ENCODE measurements at places on chromosomes 3 and 15.

DNA sequence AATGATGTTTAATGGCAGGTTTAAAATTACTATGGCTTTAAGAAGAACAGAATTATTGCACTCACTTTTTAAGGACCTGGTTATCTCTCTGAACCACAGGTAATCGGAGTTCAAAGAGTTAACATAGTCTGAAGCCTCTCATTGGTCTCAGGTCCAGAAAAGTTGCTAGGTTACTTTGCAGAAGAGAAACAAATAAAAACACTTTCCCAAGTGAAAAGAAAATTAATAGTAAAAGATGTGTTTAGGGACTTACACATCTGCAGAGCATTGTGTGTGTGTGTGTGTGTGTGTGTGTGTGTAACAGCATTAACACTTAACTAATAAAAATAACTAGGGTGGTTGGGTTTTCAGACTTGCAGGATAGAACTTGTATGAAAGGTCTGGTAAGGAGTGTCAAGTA, 1.0 kb downstream of the MASP1 start:
- peak; percentile 44 for DNase-seq

GRCh38 chr15:98651036-98651481, 2.7 kb downstream of the IGF1R start:
- DNase-seq = peak; percentile 53

- no peak for DNase-seq
Observed at GRCh38 chr3:45776301-45776595, 20.1 kb downstream of the SLC6A20 start.

DNA sequence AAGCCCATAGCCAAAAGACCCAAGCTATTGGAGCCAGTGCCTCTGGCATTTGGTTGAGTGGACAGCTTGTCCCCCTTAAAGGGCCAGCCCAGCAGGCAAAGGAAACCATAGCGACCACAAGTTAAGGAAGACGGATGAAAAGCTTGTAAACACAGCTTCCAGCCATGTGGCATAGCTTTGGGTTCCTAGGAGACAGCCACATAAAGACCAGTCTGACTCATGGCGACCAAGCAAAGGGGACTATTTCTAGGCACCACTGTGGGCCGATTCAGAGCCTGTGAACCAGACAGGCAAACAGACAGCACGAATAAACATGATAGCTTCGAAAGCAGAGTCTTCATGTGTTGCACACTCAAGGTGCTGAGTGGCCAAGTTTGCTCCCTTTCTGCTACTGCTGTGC, 30.5 kb upstream of the SRGAP3 start:
- DNase-seq = peak; percentile 23

GRCh38 chr3:196969660-196970546, 1.3 kb upstream of the PIGZ start:
- no peak for DNase-seq

- DNase-seq = no peak
Observed at GRCh38 chr3:107664614-107665013, 141.9 kb downstream of the BBX start.

GRCh38 chr3:100333970-100334487, 528 bp upstream of the NIT2 start:
- no peak for DNase-seq

DNA sequence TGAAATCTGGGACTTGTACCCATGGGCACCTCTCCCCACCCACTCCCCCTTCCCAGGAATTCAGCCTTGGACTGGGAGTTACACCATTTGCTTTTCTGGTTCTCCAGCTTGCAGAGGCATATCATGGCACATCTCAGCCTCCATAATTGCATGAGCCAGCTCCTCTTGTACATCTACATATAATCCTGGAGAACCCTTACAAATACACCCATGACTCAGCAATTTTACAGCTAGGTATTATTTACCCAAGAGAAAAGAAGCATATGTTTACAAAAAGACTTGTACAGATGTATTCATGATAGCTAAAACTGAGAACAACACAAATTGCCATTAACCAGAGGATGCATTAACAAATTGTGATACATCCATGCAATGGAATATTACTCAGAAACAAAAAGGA, 58.4 kb downstream of the RPLP1 start:
- DNase-seq = no peak

DNA sequence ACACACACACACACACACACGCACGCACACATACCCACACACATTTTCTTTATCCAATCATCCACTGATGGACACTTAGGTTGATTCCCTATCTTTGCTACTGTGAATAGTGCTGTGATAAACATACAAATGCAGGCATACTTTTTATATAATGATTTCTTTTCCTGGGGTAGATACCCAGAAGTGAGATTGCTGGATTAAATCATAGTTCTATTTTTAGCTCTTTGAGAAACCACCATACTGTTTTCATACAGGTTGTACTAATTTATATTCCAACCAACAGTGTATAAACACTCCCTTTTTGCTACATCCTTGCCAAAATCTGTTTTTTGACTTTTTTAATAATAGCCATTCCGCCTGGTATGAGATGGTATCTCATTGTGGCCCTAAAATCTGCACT, 94.5 kb upstream of the GK5 start:
- no peak for DNase-seq

GRCh38 chr3:112519424-112520001, 20.2 kb upstream of the BTLA start:
- DNase-seq = peak; percentile 77

DNA sequence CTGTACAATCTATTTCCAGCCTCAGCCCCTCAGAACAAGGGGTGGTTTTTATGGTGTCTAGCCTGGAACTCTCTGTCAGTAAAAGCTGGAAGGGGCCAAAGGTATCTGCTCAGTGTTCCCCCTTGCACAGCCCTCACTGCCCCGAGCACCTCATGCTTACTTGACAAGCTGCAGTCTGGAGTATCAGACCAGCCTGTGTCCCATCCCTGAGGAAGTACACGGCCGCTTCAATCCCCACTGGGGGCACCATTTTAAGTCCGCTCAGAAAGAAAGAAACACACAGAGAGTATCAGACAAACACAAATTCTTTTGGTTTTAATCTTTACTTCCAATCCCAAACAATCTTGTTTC, 32.4 kb downstream of the UMPS start:
- no peak for DNase-seq

GRCh38 chr3:41464401-41464800, 265.1 kb downstream of the CTNNB1 start:
- peak; percentile 87 for DNase-seq

DNA sequence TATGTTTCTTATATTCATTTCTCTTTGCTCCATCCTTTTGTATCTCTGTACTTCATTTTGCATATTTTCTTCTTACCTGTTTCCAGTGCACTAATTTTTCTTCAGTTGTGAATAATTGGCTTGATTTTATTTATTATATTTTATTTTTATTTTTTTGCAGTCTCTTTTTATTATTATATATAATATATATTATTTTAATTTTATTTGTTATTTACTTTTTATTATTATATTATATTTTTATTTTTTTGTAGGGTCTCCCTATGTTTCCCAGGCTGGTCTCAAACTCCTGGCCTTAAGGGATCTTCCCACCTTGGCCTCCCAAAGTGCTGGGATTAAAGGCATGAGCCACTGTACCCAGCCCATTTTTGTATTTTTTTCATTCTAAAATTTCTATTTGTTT, 213.1 kb upstream of the TSC22D2 start:
- DNase-seq = no peak

DNA sequence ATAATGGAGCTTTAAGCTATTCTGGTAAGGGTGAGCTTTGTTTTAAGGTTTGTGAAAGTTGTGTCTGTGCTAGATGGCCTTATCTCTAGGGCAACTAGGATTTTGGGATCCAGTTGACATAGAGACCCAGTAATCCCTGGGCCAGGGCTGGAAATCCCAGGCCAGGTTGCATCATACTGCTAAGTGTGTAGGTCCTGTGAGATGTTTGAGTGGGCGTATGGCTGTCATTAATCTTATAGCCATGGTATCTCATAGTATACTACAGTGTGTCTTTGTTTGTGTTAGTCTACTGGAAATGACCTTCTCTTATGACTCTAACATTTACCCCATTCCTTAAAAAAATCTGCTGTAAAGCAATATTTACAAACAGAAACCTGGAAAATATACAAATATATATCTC, 151.4 kb downstream of the CACNA2D3 start:
- no peak for DNase-seq

- no peak for DNase-seq
Observed at GRCh38 chr15:51094606-51095569, at the start of gene TNFAIP8L3. Gene TNFAIP8L3, minus strand, starts transcription at chr15:51094906. Its CDS starts 311 bp downstream, at chr15:51094595.

- peak; percentile 79 for DNase-seq
Observed at GRCh38 chr3:52428151-52429005, 16.5 kb downstream of the SEMA3G start.

- DNase-seq = peak; percentile 1
Observed at GRCh38 chr15:81548365-81549130, 174.5 kb upstream of the TMC3 start.

GRCh38 chr15:50594311-50594710, 47.8 kb upstream of the USP50 start:
- no peak for DNase-seq

DNA sequence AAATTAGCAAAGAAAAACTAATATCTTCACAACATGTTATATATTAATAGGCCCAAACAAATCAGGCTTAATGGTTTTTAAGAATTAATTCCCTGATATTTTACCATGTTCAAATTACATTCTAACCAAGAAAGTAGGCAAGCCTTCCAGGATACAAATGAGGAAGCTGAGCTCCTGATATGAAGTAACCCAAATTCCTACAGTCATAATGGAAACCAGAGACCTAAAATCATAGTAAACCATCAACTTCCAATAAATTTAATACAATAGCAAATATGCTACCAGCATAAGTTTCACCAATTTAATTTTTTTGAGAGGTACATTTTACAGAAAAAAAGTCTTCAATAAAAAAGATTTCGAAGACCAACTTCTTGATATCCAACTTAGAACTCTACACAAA, 3.8 kb downstream of the DCBLD2 start:
- DNase-seq = no peak

- no peak for DNase-seq
Observed at GRCh38 chr3:147356909-147357900, 49.1 kb downstream of the ZIC4 start.

All from amniotic epithelial cell (primary cell).